ENCODE measurements at places on chromosomes 11 and 22.

- no peak for DNase-seq
These were observed 17.3 kb downstream of the TRMU start for GRCh38 chr22:46352691-46353386.

- DNase-seq, result no peak
These were observed 10.8 kb downstream of the DNAL4 start for GRCh38 chr22:38783095-38783615.

- no peak for DNase-seq
These were observed 6.5 kb downstream of the RBFOX2 start for GRCh38 chr22:36022162-36022561.

DNA sequence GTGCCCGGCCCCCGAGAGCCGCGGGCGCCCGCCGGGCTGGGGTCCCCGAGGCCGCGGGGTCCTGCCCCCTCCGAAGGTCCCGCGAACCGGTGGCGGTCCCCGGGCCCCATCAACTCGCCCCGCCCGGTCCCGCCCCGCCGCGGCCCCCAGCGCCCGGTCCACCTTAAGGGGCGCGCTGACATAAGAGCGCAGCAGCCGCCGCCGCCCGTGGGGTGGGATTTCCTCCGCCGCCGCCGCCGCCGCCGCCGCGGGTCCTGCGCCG, at the start of gene ZDHHC8:
Gene ZDHHC8, plus strand, starts transcription at position 208 of the 262 bp plus-strand sequence. CDS start 144 bp downstream, outside the sequence.
- peak; percentile 65 for DNase-seq

DNA sequence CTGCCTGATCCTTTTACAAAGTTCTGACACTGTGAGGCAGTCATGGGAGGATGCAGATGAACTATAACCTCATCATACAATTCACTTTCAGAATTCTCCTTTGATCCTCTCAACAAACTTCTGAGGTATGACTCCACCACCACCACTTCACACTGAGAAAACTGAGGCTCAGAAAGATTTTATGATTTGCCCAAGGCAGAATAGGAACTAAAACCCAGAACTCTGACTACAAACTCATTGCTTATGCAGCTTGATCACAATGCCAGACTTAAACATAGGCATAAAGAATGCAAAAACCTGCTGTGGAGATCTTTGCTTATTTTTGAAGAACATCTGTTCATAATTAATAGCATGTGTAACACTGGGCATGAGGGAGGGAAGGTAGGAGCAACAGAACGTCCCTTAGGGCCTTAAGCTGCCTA, 20.4 kb downstream of the FAM168A start:
- no peak for DNase-seq

- no peak for DNase-seq
These were observed 15.3 kb downstream of the IL17REL start for GRCh38 chr22:49997251-49997599.

GRCh38 chr11:96579656-96580055, 189.8 kb downstream of the JRKL start:
- DNase-seq, result no peak

DNA sequence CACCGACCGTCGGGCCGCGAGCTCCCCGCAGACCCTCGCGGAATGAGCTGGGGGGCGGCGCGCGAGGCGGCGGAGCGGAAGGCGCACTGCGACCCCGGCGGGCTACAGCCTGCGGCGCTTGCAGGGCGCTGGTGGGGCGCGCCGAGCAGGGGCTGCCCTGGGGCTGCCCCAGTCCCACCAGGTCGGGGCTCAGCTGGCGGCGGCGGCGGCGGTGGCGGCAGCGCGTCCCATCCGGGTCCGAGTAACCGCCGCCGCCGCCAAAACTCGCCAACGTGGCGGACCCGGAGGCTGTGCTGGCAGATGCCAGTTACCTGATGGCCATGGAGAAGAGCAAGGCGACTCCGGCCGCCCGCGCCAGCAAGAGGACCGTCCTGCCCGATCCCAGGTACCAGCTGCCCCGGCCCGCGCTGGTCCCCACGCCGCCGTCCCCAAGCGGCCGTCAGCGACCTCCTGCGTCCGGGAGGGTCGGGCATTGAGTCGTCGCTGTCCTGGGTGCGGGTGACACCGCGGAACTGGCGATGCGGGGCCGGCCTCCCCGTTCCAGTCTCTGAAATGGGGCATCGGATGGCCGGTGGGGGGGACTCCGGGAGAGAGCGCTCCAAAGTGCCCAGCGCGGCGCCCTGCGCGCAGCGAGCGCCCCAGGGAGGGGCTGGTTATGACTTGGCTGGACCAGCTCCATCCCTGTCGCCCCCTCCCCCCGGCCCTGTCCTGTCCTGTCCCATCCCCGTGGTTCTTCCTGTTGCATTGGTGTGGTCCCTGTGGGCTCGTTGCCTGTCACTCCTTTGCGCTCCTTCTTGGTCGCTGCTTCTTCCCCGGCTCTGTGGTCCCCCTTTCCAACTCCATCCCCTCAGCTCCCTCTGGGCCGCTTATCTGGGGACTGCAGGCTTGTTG, 63.5 kb downstream of the CRYBB2 start:
- no peak for DNase-seq

DNA sequence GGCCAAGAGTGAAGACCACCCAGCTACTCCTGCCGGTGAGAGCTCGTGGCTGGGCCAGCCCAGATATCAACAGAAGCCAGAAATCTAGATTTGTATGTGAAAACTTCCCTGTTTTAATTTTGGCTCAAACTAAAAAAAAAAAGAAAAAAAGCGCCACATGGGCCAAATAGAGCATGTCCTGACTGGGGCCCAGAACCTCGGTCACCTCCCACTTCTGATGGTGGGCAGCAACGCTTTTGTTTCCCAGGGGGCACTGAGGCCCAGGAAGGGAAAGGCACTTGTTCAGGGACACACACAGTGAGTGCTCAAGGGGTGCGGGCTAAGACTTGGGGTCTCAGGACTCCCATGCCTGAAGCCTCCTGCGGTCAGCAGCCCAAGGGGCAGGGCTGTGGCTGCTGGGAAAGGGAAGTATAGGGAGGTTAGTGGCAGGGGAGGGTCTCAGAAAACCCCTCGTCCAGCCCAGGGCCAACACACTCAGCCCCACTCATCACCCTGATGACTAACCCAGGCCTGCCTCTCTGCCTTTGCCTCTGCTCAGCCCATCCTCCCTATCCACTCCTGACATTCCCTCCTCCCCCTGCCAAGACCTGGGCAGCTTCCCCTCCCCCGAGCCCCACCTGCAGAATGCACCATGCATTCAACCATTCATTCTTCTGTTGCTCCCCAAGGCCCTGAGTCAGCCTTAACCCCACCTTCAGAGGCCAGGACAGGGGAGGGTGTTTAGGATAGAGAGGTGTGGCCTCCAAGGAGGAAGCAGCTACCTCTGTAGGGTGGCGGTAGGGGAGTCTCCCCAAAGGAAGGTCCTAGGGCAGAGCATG, 30.0 kb upstream of the TCF20 start:
- DNase-seq, result peak; percentile 29

- DNase-seq, result no peak
These were observed 71.5 kb upstream of the USP47 start for GRCh38 chr11:11770296-11770695.

- no peak for DNase-seq
These were observed 9.6 kb upstream of the ALKBH3 start for GRCh38 chr11:43871051-43871450.

GRCh38 chr22:41826021-41826420, 6.9 kb upstream of the SREBF2 start:
- DNase-seq, result no peak

DNA sequence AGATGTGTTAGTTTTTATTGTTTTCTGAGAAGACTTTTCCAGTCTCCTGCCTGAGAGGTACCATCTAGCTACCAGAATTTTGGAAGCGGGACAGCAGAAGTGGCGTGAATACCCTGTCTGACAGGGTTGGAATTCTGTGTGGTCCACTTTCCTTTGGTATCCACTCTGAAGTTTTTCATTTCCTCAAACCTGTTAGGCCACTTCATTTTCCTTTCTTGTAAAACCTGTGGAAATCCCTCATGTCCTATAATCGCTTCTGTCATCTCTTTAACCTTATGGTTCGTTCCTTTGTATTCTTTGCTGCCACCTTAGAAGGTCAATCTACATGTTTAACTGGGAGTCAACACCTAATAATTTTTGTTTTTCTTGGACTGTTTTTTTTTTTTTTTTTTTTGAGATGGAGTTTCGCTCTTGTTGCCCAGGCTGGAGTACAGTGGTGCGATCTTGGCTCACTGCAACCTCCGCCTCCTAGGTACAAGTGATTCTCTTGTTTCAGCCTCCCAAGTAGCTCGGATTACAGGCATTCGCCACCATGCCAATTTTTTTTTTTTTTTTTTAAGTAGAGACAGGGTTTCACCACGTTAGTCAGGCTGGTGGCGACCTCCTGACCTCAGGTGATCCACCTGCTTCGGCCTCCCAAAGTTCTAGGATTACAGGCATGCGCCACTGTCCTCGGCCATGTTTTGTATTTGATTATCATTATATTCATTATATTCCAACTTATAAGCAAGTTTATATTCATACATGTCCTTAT, 7.1 kb downstream of the SFI1 start:
- DNase-seq, result no peak

All from stimulated activated CD4-positive, alpha-beta T cell treated with anti-CD3 and anti-CD28 coated beads, Interleukin-4, amount 100 ng/mL, for 1 hour (primary cell).